ENCODE measurements at places on chromosomes 11 and 22. TPM values are rescaled to one million over a fixed set of nuclear protein-coding genes. Genes with fewer than 3 reads are reported as not detected.

GRCh38 chr11:67276781-67277230, 10.5 kb downstream of the GRK2 start:
- peaks cover 31% of the 10 kb centered on the region for H3K36me3 ChIP-seq
- H3K4me1 ChIP-seq: peaks cover 93% of the 10 kb centered on the region
- no peaks in the 10 kb centered on the region for H3K27me3 ChIP-seq
- DNase-seq: no peak

GRCh38 chr11:110217223-110217877, 79.1 kb downstream of the RDX start:
- no peak overlapping the region for H3K4me3 ChIP-seq
- no peaks in the 10 kb centered on the region for H3K4me1 ChIP-seq
- no peak for DNase-seq
- H3K36me3 ChIP-seq: no peaks in the 10 kb centered on the region

- DNase-seq: no peak
- H3K27me3 ChIP-seq: no peaks in the 10 kb centered on the region
- no peak overlapping the region for H3K4me3 ChIP-seq
- H3K27ac ChIP-seq: no peak overlapping the region
These were observed 4.1 kb upstream of the ANKRD13D start for GRCh38 chr11:67284811-67285540.

GRCh38 chr11:124070915-124071622, 29.9 kb upstream of the OR10G7 start:
- H3K27me3 ChIP-seq: peaks cover 7% of the 10 kb centered on the region
- no peak for DNase-seq
- no peak overlapping the region for H3K27ac ChIP-seq
- H3K36me3 ChIP-seq: no peaks in the 10 kb centered on the region

GRCh38 chr22:47005506-47006408, 243.3 kb downstream of the TBC1D22A start:
- DNase-seq: no peak
- H3K4me3 ChIP-seq: no peak overlapping the region
- no peaks in the 10 kb centered on the region for H3K4me1 ChIP-seq
- no peaks in the 10 kb centered on the region for H3K27me3 ChIP-seq
- H3K27ac ChIP-seq: no peak overlapping the region

DNA sequence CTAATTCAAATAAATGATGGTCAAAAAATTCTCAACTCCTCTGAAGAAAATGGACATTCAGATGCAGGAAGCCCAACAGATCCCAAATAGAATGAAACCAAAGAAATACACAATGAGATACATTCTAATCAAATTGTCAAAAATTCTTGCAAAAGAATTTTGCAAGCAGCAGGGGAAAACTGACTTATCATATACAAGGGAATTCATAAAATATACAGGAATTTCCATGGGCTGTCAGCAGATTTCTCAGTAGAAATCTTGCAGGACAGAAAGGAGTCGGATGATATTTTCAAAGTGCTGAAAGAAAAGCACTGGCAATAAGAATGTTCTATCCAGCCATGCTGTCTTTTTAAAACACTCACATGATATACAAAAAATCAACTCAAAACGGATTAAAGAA, 194.6 kb upstream of the ZC3H12C start:
- H3K36me3 ChIP-seq: no peaks in the 10 kb centered on the region
- no peak for DNase-seq
- no peak overlapping the region for H3K27ac ChIP-seq
- no peaks in the 10 kb centered on the region for H3K4me1 ChIP-seq

- no peak overlapping the region for H3K4me3 ChIP-seq
- H3K27ac ChIP-seq: no peak overlapping the region
- H3K4me1 ChIP-seq: peaks cover 3% of the 10 kb centered on the region
- no peaks in the 10 kb centered on the region for H3K27me3 ChIP-seq
- H3K36me3 ChIP-seq: peaks cover 61% of the 10 kb centered on the region
These were observed 16.0 kb downstream of the MRE11 start for GRCh38 chr11:94477624-94478023.

GRCh38 chr11:88536616-88537265, 199.2 kb upstream of the CTSC start:
- no peak overlapping the region for H3K4me3 ChIP-seq
- H3K27ac ChIP-seq: no peak overlapping the region
- DNase-seq: no peak
- no peaks in the 10 kb centered on the region for H3K27me3 ChIP-seq

GRCh38 chr22:23566705-23567475, 13.2 kb downstream of the IGLL1 start:
- H3K27me3 ChIP-seq: no peaks in the 10 kb centered on the region
- no peak overlapping the region for H3K27ac ChIP-seq
- H3K36me3 ChIP-seq: no peaks in the 10 kb centered on the region
- H3K4me3 ChIP-seq: peak overlapping the region; percentile 54
- DNase-seq: no peak

DNA sequence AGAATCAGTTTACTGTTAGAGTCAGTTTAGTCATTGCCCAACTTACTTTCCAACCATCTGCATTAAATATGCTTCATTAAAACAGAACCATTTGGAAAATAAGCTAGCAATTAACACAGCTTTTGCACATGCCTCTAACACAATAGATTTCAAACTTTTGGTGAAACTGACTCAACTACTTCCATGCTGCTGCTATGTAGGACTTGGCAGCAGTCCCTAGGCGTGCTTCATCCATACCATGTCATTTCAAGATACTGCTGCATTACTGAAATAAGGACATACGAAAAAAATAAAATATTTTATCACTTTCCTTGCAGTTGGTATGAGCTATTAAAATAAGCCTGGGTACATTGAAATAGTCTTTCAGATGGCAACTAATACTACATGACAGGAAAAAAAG, 65.5 kb upstream of the SOX6 start:
- no peaks in the 10 kb centered on the region for H3K27me3 ChIP-seq
- no peak overlapping the region for H3K27ac ChIP-seq
- no peak overlapping the region for H3K4me3 ChIP-seq
- H3K4me1 ChIP-seq: peaks cover 4% of the 10 kb centered on the region
- DNase-seq: no peak

DNA sequence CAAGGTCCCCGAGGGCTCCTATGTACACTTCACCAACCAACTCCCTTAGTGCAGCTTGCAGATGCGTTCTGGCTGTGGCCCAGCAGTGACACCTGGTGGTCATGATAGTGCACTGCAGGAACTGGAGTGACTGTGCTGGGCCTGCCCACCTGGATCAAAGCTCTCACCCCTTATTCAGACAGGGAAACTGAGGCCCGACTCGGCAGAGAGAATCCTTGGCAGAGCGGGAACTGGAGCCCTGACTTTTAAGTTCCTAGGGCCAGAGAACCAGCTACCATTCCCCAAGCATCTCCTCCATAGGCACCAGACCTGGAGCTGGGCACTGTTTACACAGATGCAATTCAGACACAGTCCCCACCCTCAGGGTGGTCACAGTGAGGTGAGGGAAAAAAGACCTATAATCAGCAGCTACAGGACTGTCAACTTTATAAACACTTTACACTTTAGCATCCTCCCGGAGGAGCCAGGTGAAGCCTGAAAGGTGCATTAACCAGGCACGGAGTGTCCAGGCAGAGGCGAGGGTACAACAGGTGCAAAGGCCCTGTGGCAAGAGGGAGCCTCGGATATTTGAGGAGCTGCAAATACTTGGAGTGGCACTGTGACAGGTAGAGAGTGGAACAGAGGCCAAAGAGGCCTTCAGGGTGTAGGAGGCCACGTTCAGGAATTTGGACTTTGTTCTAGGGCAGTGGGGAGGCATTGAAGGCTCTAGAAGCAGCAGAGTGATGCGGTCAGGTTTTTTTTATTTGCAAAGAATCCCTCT, 22.0 kb downstream of the RHBDD3 start:
- no peaks in the 10 kb centered on the region for H3K4me1 ChIP-seq
- no peak overlapping the region for H3K4me3 ChIP-seq
- no peaks in the 10 kb centered on the region for H3K27me3 ChIP-seq
- DNase-seq: no peak

DNA sequence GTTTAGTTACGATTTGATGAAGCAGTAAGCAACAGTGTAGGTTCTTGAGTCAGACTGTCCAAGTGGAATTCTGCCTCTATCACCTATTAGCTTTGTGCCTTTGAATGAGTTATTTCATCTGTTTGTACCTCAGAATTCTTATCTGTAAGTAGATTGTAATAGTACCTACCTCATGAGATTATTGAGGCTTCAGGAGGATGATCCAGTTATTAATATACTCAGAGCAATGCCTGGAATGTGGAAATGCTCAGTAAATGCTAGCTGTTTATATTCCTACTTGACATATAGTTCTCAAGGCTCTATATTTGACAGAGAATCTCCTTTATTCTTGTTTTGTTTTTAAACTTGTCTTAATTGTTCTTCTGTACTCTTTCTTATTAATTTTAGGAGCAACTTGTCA, 70.1 kb downstream of the SFI1 start:
- H3K36me3 ChIP-seq: peaks cover 4% of the 10 kb centered on the region
- H3K27ac ChIP-seq: no peak overlapping the region
- DNase-seq: no peak
- H3K27me3 ChIP-seq: no peaks in the 10 kb centered on the region
- peaks cover under 1% of the 10 kb centered on the region for H3K4me1 ChIP-seq

DNA sequence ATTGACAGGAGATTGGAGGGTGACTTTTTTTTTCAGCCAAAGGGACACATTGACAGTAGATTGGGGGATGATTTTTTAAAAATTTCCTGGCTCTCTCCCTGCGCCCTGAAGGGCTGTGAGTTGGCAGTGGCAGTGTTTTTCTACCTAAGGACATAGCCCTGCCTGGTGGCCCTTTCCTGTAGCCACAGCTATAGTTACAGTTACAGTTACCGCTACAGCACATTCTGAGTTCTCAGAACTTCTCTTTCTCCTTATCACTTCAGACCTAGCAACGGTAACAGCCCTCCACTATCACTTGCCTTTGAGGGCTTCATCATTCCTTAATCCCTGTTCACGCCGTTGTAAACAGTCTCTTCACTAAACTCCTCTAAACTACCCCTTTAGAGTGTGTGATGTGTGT, 684 bp downstream of the MRGPRX2 start:
- no peaks in the 10 kb centered on the region for H3K4me1 ChIP-seq
- no peak for DNase-seq
- no peaks in the 10 kb centered on the region for H3K36me3 ChIP-seq
- H3K27me3 ChIP-seq: no peaks in the 10 kb centered on the region
- no peak overlapping the region for H3K27ac ChIP-seq
- no peak overlapping the region for H3K4me3 ChIP-seq

DNA sequence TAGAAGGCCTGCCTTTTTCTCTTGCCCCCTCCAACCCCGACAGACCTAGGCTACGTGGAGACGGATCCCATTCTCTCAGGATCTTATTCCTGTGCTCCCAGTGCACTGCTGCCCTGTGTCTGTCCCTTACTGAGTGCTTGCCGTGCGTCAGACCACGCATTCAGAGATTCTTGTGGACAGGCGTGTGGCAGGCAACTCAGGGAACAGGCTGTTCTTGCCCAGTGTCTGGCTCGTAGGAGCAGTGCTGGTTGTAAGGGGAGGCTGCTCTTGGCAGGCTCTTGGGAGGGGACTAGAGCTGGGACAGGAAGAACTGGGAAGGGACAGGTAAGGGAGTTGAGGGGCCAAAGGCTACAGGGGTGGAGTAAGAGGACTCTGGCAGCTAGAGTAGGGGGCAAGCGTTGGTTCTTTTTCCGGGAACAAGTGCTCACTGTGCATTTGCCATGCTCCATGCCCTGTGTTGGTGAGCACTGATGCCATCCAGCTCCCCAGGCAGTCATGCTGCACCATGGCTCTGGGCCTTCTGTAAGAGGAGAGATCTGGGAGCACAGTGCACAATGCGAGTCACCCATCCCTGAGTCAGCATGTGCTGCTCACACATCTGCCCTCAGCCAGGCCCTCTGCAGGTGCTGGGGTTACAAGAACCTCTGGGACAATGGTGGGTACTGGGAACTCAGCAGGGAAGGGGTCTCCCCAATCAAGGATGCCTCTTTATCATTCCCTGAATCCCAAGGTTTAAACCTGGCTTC, 119.1 kb downstream of the TBC1D22A start:
- H3K27me3 ChIP-seq: no peaks in the 10 kb centered on the region
- no peak for DNase-seq
- no peaks in the 10 kb centered on the region for H3K4me1 ChIP-seq
- peaks cover 7% of the 10 kb centered on the region for H3K36me3 ChIP-seq
- H3K27ac ChIP-seq: no peak overlapping the region
- no peak overlapping the region for H3K4me3 ChIP-seq

The OR52E4 gene
- total RNA-seq: not detected

The MMP13 gene
- not detected for total RNA-seq

The CCDC73 gene
- total RNA-seq: not detected

The STK33 gene
- total RNA-seq: 12.7 TPM

The POU2AF2 gene
- total RNA-seq: not detected

The KCTD14 gene
- 1.5 TPM for total RNA-seq

The ADM gene
- total RNA-seq: 123 TPM

The PATE2 gene
- total RNA-seq: not detected

The FOSL1 gene
- total RNA-seq: 47.2 TPM
